Activated CD4-positive, alpha-beta T cell treated with anti-CD3 and anti-CD28 coated beads for 36 hours (primary cell): ENCODE measurements at places on chromosomes 3 and 15. TPM values are rescaled to one million over a fixed set of nuclear protein-coding genes. Genes with fewer than 3 reads are reported as not detected.

NR2F2 gene
- total RNA-seq, result not detected

SLC22A13 gene
- 0.21 TPM for total RNA-seq

ZPLD1 gene
- not detected for total RNA-seq

VGLL3 gene
- total RNA-seq, result not detected

DNASE1L3 gene
- not detected for total RNA-seq

HGD gene
- 0.16 TPM for total RNA-seq

MAP1A gene
- 1.3 TPM for total RNA-seq

DNA sequence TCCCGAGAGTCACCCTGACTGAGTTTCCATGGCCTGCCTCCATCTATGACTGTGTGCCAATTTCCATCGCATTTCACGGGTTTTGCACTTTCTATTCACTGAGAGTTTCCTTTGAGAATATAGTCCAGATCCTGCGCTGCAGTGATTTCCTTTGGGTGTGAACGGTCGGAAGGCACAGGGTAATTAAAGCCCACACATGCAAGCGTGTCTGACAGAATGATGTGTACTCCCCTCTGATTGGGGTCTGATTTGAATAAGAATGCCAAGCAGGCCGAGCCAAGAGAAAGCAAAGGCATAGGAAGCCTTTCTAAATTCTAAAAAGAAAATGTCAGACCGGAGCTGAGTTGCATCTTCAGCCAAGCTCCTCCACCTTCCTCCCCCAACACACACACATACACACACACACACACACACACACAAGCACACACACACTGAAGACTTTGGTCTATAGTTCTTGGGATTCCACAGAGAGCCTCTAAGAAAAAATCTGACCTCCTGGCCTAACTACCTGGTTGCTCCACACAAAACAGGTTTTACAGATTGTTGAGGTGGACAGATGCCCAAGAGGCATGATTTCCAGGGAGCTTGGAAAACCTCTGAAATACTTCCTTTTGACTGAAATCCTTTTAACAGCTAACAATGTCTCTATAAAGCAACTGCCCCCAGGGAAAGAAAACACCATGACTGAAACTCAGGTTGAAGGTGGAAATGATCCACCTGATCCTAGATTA lies 59.7 kb upstream of the LRRN1 start:
- DNase-seq, result no peak
- H3K4me1 ChIP-seq, result no peaks in the 10 kb centered on the region
- no peak overlapping the region for H3K27ac ChIP-seq
- H3K4me3 ChIP-seq, result no peak overlapping the region
- no peaks in the 10 kb centered on the region for H3K36me3 ChIP-seq
- H3K27me3 ChIP-seq, result peaks cover 1% of the 10 kb centered on the region

DNA sequence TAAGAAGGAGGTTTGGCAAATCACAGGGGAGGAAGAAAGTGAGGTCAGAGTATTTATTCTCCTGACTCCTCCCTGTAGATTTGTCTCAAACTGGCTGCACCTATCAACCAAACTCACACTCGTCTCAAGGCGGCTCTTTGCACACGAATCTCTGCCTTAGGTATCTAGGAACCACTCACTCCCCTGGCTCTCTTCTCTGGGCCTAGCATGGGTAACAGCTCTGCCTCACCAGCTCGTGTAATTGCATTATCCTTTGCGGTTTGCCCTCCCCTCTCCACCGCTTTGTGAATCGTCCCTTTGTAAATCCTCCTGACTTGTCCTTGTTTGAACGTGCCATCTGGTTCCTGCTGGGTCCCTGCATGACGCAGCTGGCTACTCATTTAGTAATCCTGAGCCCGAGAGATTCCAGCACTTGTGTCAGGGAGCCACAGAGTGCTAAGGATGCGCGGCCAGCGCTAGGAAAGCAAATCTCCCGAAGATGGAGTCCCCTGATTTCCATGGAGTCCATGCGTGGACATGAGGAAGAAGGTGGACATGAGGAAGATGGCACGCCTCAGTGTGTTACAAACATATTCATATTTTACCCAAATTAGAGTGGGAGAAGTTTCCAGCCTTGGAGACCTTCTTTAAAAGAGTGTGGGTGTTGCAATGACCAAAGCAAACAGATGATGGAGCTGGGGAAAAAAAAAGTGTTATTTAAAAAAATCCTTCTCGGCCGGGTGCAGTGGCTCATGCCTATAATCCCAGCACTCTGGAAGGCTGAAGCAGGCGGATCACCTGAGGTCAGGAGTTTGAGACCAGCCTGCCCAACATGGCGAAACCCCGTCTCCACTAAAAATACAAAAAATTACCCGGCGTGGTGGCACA lies 26.7 kb downstream of the NRROS start:
- H3K27me3 ChIP-seq, result no peaks in the 10 kb centered on the region
- no peak overlapping the region for H3K27ac ChIP-seq
- peaks cover 3% of the 10 kb centered on the region for H3K36me3 ChIP-seq
- DNase-seq, result no peak

- H3K27ac ChIP-seq, result no peak overlapping the region
- DNase-seq, result no peak
- H3K4me1 ChIP-seq, result no peaks in the 10 kb centered on the region
Observed at GRCh38 chr15:56428821-56429458, 36.0 kb downstream of the MNS1 start.

- H3K4me1 ChIP-seq, result no peaks in the 10 kb centered on the region
- no peak for DNase-seq
Observed at GRCh38 chr15:89477411-89478242, 18.8 kb downstream of the RHCG start.

- no peaks in the 10 kb centered on the region for H3K36me3 ChIP-seq
- H3K4me3 ChIP-seq, result no peak overlapping the region
- H3K4me1 ChIP-seq, result peaks cover 10% of the 10 kb centered on the region
- H3K27me3 ChIP-seq, result no peaks in the 10 kb centered on the region
- H3K27ac ChIP-seq, result no peak overlapping the region
Observed at GRCh38 chr3:108406661-108407206, 103.7 kb downstream of the MYH15 start.

DNA sequence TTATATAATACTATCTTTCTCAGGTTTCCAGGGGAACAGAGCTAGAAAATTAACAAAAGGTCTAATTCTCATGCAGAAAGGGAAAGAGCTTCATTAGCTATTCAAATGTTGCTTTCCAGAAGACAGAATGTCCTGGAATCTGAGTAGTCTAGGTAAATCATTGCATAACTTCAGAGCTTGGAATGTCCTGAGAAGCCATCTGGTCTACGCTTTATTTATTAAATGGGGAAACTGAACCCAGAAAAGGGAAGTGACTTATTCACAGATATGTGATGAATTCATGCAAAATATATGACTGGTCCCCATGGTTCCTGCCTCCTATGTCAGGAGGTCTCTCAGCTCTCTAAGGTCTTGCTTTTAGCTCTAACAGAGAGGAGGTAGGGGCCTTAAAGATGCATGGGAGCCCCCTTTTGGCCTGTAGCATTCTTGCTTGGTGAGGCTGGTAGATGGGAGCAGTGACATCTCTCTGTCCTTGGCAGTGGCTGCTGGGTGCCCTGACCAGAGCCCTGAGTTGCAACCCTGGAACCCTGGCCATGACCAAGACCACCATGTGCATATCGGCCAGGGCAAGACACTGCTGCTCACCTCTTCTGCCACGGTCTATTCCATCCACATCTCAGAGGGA lies 99.2 kb downstream of the CEMIP start:
- no peaks in the 10 kb centered on the region for H3K4me1 ChIP-seq
- H3K36me3 ChIP-seq, result no peaks in the 10 kb centered on the region
- H3K4me3 ChIP-seq, result no peak overlapping the region

DNA sequence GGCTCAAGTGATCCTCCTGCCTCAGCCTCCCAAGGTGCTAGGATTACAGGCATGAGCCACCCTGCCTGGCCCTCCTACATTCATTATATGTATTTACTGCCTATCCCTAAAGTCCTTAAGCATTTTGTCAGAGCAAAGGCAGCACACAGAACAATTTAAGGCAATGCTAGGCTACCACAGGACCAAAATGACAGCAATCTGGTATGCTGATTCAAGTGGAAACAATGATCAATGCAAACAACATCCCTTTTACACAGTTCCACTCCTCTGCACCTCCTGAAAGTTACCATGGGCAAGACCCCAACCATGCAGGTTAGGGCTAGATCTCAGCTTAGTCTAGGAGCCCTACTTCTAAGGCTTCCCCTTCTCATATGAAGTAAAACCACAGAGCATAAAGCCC lies 40.3 kb downstream of the SPG11 start:
- no peak overlapping the region for H3K4me3 ChIP-seq
- H3K27me3 ChIP-seq, result no peaks in the 10 kb centered on the region
- peaks cover 10% of the 10 kb centered on the region for H3K4me1 ChIP-seq
- peaks cover 50% of the 10 kb centered on the region for H3K36me3 ChIP-seq
- peak overlapping the region; percentile 11 for H3K27ac ChIP-seq

DNA sequence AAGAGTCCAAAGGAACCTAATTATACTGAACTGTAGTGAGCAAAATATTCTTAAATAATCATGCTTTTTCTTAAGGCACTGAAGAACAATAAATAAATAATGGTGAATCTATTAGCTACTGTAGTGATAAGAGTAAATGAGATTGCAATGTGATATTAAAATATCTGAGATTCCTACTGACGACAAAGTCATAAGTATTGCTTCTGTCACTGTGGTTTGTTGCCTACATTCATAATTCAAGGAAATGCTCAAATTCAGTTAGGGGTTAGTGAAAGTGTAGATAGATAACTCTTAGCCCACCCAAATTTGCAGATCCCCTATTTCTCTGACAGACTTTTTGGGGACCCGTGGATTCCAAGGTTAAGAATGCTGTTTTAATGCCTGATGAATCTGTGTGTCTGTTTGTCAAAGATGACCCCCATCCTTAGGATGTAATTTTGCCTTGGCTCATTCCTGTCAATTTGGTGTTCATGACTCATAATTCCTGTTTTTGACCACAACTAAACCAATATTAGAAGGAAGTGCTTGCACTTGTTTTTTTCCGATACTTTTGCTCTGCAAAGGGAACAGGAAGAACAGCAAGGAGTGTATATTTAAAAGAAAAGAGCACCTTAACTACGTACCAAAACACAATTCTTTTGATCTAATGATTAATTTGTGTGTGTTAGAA lies 86.7 kb downstream of the MAGI1 start:
- H3K4me3 ChIP-seq, result no peak overlapping the region
- no peak for DNase-seq
- no peaks in the 10 kb centered on the region for H3K4me1 ChIP-seq

DNA sequence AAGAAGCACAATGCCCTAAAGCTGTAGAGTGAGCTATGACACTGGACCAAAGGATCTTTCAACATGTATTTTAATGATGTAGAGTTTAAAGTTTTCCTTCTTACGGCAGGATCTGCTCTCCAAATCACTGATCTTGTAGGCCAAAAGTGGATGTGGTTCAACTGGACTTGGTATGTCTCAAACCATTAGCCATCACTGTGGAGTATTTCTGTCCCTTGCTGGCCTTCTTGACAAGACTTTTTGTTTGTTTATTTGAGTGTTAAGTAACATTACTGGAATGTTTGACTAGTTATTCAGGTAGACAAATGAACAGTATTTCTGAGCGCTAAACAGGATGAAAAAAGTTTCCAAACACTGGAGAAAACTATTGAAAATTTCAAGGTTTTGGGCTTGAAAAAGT lies 472.7 kb upstream of the CFAP20DC start:
- DNase-seq, result no peak
- H3K36me3 ChIP-seq, result no peaks in the 10 kb centered on the region
- H3K4me1 ChIP-seq, result peaks cover 12% of the 10 kb centered on the region
- peaks cover 3% of the 10 kb centered on the region for H3K27me3 ChIP-seq
- H3K4me3 ChIP-seq, result no peak overlapping the region
- H3K27ac ChIP-seq, result no peak overlapping the region

DNA sequence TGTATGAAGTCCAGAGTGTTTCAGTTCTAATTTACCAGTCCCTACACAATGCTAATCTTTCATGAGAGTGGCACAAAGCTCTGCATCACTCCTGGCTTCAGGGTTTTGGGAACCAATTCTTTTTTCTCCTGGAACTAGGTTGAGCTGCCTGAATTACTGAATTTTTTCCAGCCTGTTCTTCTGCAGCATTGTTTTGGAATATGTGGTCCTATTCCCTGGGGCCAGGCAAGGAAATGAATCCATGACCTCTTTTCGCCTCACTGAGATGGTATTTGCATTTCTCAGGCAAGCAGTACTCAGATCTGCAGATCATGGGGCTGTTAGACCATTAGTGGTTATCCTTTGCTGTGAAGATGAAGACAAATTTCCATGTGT lies 25.6 kb upstream of the GPR171 start:
- no peak overlapping the region for H3K27ac ChIP-seq
- peaks cover 58% of the 10 kb centered on the region for H3K4me1 ChIP-seq
- H3K4me3 ChIP-seq, result no peak overlapping the region
- H3K36me3 ChIP-seq, result no peaks in the 10 kb centered on the region

GRCh38 chr3:149701977-149702350 lies 44.1 kb upstream of the WWTR1 start:
- H3K27me3 ChIP-seq, result no peaks in the 10 kb centered on the region
- H3K4me1 ChIP-seq, result peaks cover 23% of the 10 kb centered on the region
- peaks cover 4% of the 10 kb centered on the region for H3K36me3 ChIP-seq
- peak overlapping the region; percentile 88 for H3K27ac ChIP-seq
- no peak for DNase-seq

DNA sequence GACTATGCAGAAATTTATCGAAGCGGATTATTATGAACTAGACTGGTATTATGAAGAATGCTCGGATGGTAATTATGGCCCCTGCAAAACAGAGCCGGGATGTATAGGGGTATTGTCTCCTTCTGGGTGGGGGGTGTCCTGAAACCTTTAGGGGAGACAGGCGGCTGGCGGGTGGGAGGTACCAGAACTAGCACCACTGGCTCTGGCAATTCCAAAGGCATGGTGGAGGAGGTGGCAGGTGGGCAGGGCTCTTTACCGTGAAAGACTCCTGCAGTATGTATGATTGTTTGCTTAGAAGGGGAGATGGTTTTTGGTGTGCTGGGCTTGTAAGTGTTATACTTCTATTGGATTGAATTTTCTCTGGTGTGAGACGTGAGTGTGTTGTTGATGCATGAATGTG lies 58.4 kb downstream of the TRAK1 start:
- no peak overlapping the region for H3K27ac ChIP-seq
- no peak for DNase-seq
- no peak overlapping the region for H3K4me3 ChIP-seq
- no peaks in the 10 kb centered on the region for H3K27me3 ChIP-seq

GRCh38 chr15:101147181-101147580 lies 104.7 kb downstream of the CHSY1 start:
- no peak for DNase-seq
- no peaks in the 10 kb centered on the region for H3K36me3 ChIP-seq
- no peak overlapping the region for H3K4me3 ChIP-seq
- H3K27ac ChIP-seq, result no peak overlapping the region
- peaks cover 5% of the 10 kb centered on the region for H3K4me1 ChIP-seq

DNA sequence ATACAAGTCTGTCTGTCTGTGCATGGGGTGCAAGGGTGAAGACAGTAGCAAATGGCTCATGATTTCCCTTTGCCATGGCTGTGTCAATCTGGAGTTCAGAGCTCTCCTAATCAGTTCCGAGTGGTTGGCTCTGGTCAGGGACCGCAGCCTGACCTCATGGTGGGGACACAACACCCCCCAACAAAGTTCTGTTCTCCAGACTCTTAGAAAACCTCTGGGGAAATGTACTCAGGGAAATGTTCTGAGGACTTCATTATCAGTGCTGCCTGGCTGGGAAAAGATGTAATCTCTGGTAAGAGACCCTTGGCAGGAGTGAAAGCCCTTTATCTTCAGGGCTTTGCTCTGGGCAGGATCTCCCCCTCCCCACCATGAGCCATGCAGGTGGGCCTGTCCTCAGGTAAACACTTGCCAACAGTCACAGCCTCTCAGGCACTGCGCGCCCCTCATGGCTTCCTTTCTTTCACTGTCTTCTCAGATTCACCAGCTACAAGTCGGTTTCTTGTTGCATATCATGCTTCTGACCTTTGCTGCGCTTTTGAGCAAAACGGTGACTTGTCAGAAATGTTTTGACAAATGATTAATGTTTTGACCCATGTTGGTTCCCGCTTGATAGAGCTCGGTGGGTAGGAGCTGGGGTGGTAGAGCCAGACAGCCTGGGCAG lies 95.5 kb downstream of the ST6GAL1 start:
- peak overlapping the region; percentile 85 for H3K4me3 ChIP-seq
- H3K4me1 ChIP-seq, result peaks cover 49% of the 10 kb centered on the region
